ENCODE measurements at places on chromosomes 5 and 9. TPM values are rescaled to one million over a fixed set of nuclear protein-coding genes. Genes with fewer than 3 reads are reported as not detected.

DNA sequence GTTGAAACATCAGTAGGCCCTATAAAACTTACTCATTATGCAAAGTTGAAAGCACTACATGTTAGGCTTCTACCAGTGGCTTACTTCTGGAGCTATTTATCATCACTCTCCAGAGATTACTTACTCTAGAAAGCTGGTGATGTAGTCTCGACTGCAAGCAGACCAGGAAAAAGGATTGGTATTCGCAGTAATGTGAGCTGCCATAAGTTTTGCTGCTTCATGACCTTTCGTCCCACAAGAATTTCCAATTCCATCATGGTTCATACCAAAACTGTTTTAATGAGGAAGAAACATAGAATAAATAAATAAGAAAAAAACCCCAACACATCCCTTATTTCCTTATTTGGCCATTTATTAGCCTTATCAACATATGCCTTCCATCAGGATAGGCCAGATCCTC lies 181.9 kb downstream of the ADAMTS6 start:
- no peak overlapping the region for H3K4me3 ChIP-seq
- no peaks in the 10 kb centered on the region for H3K4me1 ChIP-seq
- H3K27ac ChIP-seq, result no peak overlapping the region

GRCh38 chr9:11931109-11931508 lies 762.1 kb upstream of the TYRP1 start:
- no peaks in the 10 kb centered on the region for H3K4me1 ChIP-seq
- no peak overlapping the region for H3K4me3 ChIP-seq
- H3K27me3 ChIP-seq, result no peaks in the 10 kb centered on the region
- H3K36me3 ChIP-seq, result no peaks in the 10 kb centered on the region
- no peak overlapping the region for H3K27ac ChIP-seq

DNA sequence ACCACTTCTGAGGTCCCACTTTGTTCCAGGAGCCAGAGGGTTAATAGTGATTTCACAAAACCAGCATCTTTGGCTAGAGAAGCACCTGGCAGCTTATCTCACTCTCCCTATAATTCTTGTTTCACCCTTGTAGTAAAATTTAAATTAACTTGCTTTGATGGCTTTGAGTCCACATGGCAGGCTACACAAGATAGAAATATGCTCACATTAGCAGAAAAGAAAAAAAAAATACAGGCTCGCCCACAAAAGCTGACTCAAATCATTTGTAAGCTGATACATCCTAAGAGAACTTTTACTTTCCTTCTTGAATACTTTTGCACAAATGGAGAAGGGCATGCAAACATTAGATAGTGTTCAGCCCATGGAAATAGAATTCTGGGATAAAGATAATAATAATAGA lies 36.2 kb downstream of the TNFSF15 start:
- H3K4me1 ChIP-seq, result peaks cover 6% of the 10 kb centered on the region
- no peak overlapping the region for H3K27ac ChIP-seq
- H3K36me3 ChIP-seq, result no peaks in the 10 kb centered on the region

- no peak overlapping the region for H3K27ac ChIP-seq
- no peaks in the 10 kb centered on the region for H3K36me3 ChIP-seq
- H3K27me3 ChIP-seq, result peaks cover 52% of the 10 kb centered on the region
- peaks cover 44% of the 10 kb centered on the region for H3K4me1 ChIP-seq
- DNase-seq, result no peak
Observed at GRCh38 chr5:96655506-96655905, 6.7 kb upstream of the CAST start.

- H3K4me1 ChIP-seq, result no peaks in the 10 kb centered on the region
- no peak overlapping the region for H3K4me3 ChIP-seq
- no peaks in the 10 kb centered on the region for H3K36me3 ChIP-seq
- peak; percentile 32 for DNase-seq
Observed at GRCh38 chr5:150175536-150175935, 9.0 kb downstream of the CDX1 start.

DNA sequence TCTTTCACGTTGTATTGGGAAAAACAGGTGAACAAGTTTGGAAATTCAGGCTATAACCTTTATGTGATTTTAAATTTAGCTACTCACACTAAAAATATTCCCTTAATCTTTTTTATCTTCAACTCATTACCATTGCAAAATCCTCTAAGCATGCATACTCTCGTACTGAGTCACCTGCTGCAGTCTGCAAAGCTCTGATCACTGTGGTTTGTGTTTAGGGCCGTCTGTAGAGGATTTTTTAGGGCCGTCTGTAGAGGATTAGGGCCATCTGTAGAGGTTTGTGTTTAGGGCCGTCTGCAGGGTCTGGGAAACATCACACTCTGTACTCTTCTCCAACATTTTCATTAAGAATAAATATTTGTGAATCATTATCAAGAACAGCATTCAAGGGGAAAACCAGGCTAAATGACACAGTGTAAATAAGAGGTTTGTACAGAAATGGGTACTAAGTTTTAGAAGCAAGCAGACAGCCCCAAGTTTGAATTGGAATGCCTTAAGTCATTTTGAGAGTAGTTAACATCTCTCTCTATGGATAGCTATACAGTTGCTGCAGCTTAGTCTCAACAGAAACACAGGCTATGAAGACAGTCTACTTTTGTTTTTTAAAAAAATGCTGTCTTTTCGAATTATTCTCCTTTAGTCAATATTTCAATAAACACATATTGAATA lies 155.0 kb upstream of the TSLP start:
- no peaks in the 10 kb centered on the region for H3K4me1 ChIP-seq
- no peaks in the 10 kb centered on the region for H3K36me3 ChIP-seq
- no peak overlapping the region for H3K27ac ChIP-seq
- H3K4me3 ChIP-seq, result no peak overlapping the region

- peak overlapping the region; percentile 46 for H3K4me3 ChIP-seq
- H3K27ac ChIP-seq, result no peak overlapping the region
- H3K36me3 ChIP-seq, result no peaks in the 10 kb centered on the region
- H3K4me1 ChIP-seq, result peaks cover 12% of the 10 kb centered on the region
- peaks cover 23% of the 10 kb centered on the region for H3K27me3 ChIP-seq
Observed at GRCh38 chr9:128250839-128251731, 24.7 kb downstream of the GOLGA2 start.

DNA sequence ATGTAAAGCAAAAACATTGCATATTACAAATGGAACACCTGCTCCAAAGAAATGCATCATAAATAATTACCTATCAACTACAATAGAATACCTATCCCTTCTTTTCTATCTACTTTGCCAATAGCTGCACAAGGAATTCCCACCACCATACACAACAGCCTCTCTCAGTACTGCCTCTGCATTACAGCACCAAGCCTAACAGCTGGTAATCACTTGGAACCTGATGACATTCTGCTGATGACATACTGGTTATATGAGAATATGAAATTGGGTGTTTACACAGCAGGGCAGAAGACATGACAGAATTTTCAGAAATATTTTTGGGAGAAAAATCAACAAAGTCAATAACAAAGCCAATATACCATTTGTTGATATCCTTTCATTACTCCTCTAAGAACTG lies 43.2 kb downstream of the PSMB7 start:
- no peaks in the 10 kb centered on the region for H3K4me1 ChIP-seq
- no peak overlapping the region for H3K4me3 ChIP-seq
- H3K27ac ChIP-seq, result no peak overlapping the region
- DNase-seq, result no peak
- peaks cover 13% of the 10 kb centered on the region for H3K36me3 ChIP-seq
- no peaks in the 10 kb centered on the region for H3K27me3 ChIP-seq

Gene TAF11L5
- total RNA-seq, result not detected

Gene SPINK7
- total RNA-seq, result not detected

Gene PDGFRB
- total RNA-seq, result 47.0 TPM

Gene SLC12A2
- 13.4 TPM for total RNA-seq
